CD4-positive, alpha-beta T cell treated with Interleukin-12 subunit alpha and Interleukin-12 subunit beta, for 1 hour (primary cell): ENCODE measurements at places on chromosomes 3 and 15.

GRCh38 chr15:100783291-100783690 lies 96.3 kb upstream of the ALDH1A3 start:
- DNase-seq, result no peak

DNA sequence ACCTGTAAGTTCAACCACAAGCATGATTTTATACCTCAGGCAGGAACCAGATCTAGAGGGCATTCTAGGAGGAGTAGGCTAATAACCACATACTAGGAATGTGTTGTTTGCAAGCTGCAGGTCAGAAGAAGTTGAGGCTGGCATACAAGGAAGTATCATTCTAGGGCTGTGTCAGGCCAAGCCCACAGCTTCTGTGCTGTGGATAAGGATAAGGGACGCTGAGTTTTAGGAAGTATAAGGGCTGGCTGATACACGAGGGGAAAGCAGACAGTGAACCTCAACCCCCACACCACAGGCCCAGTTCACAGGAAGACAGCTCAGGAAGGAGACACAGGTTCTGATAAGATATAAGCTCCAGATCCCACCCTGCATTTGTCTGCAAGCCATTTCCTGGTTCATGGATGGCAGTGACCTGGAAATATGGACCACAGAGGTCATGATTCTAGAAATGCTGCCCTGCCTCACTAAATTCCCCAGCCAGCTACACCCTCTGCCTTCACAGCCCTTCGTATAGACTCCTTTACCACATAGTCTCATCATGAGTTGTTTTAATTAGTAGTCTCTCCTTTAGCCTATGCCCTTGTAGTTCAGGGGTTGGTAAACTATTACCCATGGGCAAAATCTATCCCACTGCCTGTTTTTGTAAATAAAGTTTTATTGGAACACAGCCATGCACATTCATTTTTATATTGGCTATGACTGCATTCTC lies 260.7 kb downstream of the OPA1 start:
- DNase-seq, result no peak

- no peak for DNase-seq
Observed at GRCh38 chr3:194443901-194444300, 42.9 kb downstream of the ATP13A3 start.

DNA sequence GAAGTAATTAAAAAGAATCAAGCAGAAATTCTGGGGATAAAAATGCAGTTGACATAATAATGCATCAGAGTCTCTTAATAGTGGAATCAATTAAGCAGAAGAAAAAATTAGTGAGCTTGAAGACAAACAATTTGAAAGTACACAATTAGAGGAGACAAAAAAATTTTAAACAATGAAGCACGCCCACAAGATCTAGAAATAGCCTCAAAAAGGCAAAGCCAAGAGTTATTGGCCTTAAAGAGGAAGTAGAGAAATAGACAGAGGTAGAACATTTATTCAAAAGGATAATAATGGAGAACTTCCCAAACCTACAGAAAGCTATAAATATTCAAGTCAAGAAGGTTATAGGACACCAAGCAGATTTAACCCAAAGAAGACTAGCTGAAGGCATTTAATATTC lies 113.3 kb downstream of the TBC1D2B start:
- DNase-seq, result no peak

GRCh38 chr15:79674124-79674465 lies 222.7 kb downstream of the MTHFS start:
- no peak for DNase-seq

DNA sequence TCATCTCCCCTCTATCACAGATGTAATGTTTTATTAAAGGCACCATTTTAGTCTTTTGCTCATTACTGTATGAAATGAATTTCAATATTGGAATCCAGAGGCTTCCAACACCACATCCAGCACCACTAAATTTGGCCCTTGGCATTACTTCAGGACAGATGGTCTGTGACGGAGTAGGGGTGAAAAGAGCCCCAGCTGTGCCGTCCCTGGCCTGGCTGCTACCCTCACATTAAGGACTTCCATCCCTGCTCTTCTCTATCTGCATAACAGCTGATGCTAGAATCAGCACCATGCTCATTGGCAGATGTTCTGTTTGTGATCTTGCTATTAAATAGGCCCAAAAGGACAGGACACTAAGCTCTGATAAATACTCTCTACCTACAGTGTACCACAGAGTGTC lies 152.9 kb downstream of the IL1RAP start:
- DNase-seq, result no peak

DNA sequence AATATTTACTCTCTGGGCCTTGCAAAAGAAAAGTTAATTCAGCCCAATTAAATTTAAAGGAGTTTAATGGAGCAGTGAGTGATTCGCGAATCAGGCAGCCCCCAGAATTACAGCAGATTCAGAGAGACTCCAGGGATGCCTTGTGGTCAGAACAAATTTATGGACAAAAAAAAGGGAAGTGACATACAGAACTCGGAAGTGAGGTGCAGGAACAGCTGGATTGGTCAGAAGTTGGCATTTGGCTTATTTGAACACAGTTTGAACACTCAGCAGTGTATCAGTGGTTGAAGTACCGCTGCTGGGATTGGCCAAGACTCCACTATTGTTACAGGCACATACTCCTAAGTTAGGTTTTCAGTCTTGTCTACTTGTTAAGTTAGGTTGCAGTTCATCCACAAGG lies 145.0 kb upstream of the GAP43 start:
- no peak for DNase-seq

DNA sequence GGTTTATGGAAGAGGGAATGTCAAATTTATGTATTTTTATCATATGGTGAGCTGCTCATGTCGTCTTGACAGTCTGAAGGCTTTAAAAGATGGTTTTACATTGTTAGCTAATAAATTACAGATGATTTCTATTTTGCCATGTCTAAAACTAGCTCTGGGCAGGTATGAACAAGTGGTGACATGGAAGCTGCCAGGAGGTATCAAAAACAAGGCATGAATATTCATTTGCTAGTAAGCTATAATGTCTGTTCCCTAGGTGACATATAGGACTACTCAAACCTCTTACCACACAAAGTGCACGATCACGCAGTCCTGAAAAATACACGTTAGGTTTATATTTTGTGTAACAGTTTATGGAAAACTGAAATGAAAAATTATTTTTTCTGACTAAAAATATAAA lies 34.8 kb downstream of the ST3GAL6 start:
- DNase-seq, result no peak
